ENCODE measurements at places on chromosomes 6 and 20.

DNA sequence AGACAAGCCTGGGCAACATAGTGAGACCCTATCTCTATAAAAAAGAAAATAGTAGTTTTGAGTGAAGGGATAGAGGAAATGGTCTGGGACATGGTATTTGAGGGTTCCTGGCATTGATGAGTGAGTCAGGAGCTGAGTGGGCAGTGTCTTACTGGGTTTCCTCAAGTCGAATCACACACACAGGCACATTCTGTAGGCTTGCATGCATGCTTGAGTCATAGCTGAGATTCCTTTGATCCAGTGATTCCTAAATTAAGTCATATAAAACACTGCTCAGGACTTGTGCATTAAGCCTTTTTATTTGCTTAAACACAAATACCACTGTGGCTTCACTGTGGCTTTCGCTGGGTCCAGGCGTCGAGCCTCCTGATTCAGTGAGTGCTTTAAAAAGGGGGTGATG is 71.8 kb upstream of the TMEM181 start:
- DNase-seq, result no peak

DNA sequence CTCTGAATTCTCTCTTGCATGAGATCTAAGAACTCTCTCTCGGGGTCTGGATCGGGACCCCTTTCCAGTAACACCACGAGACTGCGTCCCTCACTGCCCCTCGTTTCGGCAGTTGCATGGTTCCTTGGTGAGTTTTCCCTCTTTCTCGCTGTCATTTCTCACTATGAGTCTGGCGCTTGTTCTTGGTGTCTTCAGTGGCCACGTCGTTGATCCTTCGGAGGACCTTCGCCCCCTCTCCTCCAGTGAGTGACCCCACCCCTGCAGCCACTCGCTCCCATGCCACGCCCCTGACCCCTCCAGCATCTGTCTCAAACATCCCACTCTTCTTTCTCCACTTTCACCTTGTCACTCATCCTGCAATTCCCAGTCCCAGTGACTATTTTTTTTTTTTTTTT is 23.0 kb downstream of the SYNJ2 start:
- no peak for DNase-seq

- DNase-seq, result no peak
Measured at GRCh38 chr6:106287215-106287614, 38.3 kb downstream of the ATG5 start.

DNA sequence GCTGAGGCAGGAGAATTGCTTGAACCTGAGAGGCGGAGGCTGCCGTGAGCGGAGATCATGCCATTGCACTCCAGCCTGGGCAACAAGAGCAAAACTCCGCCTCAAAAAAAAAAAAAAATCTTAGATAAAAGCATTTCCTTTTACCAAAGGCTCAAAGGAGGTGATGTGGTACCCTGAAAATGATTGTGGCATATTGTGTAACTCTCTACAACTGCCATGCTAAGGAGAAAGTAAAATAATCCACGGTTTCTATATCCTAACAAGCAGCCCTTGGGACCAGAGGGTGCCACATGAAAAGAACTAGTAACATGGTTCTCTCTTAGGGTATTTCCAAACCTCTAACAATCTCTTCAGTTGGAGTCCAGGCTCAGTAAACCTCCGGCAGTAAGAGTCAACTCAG is 38.8 kb upstream of the SLA2 start:
- no peak for DNase-seq
